SK-N-SH (cell line): ENCODE measurements at places on chromosomes 11 and 22. TPM values are rescaled to one million over a fixed set of nuclear protein-coding genes. Genes with fewer than 3 reads are reported as not detected.

Gene FBLN1
- 94.8 and 147 TPM in 2 replicates for polyA plus RNA-seq

Gene SCARF2
- polyA plus RNA-seq: 32.1 and 49.0 TPM in 2 replicates

Gene CAVIN3
- polyA plus RNA-seq: 21.5 and 23.5 TPM in 2 replicates

Gene TUBA8
- polyA plus RNA-seq: 1.7 and 2.1 TPM in 2 replicates

Gene TENM4
- 6.0 and 16.7 TPM in 2 replicates for polyA plus RNA-seq

Gene VPS26B
- 53.0 and 56.0 TPM in 2 replicates for polyA plus RNA-seq

Gene TBX10
- polyA plus RNA-seq: not detected in 2 replicates

Gene USH1C
- not detected in 2 replicates for polyA plus RNA-seq

Gene TRIM64C
- not detected in 2 replicates for polyA plus RNA-seq

Gene SLCO2B1
- polyA plus RNA-seq: 0.18 TPM in 1 of 2 replicates, not detected in the other

Gene FAM83F
- polyA plus RNA-seq: not detected in 2 replicates

Gene THY1
- polyA plus RNA-seq: 1,091 and 1,905 TPM in 2 replicates

Gene MOB2
- polyA plus RNA-seq: 45.8 and 52.1 TPM in 2 replicates

Gene IFITM10
- 0.21 and 0.31 TPM in 2 replicates for polyA plus RNA-seq

Gene PLAAT3
- polyA plus RNA-seq: 39.6 and 44.0 TPM in 2 replicates

Gene OR56B4
- polyA plus RNA-seq: not detected in 2 replicates

Gene ACCS
- 28.5 and 36.9 TPM in 2 replicates for polyA plus RNA-seq

Gene SYT8
- not detected in 2 replicates for polyA plus RNA-seq

Gene SYT13
- not detected in 2 replicates for polyA plus RNA-seq

Gene SORL1
- polyA plus RNA-seq: 6.1 and 7.1 TPM in 2 replicates

Gene CSRP3
- not detected in 2 replicates for polyA plus RNA-seq

Gene CPT1A
- polyA plus RNA-seq: 22.5 and 31.2 TPM in 2 replicates

Gene MPZL3
- polyA plus RNA-seq: 0.38 and 0.70 TPM in 2 replicates

Gene C11orf52
- polyA plus RNA-seq: not detected in 2 replicates

Gene B3GAT1
- 0.15 and 0.16 TPM in 2 replicates for polyA plus RNA-seq

Gene CXCR5
- 0.02 TPM in 1 of 2 replicates, not detected in the other for polyA plus RNA-seq

Gene FAM111B
- 0.94 and 1.0 TPM in 2 replicates for polyA plus RNA-seq

Gene APOA1
- 0.20 TPM in 1 of 2 replicates, not detected in the other for polyA plus RNA-seq

Gene TRIM48
- polyA plus RNA-seq: not detected in 2 replicates

Gene AIFM3
- 1.3 and 1.7 TPM in 2 replicates for polyA plus RNA-seq

Gene ANO9
- 0.06 and 0.12 TPM in 2 replicates for polyA plus RNA-seq

Gene ELMOD1
- not detected in 2 replicates for polyA plus RNA-seq

Gene HTR3B
- polyA plus RNA-seq: not detected in 2 replicates

Gene HIC2
- 1.1 and 1.2 TPM in 2 replicates for polyA plus RNA-seq

Gene MYOD1
- not detected in 2 replicates for polyA plus RNA-seq

Gene ENTHD1
- not detected in 2 replicates for polyA plus RNA-seq

Gene SCUBE2
- polyA plus RNA-seq: 0.70 and 0.76 TPM in 2 replicates

Gene TRIM49
- not detected in 2 replicates for polyA plus RNA-seq

Gene CDC45
- polyA plus RNA-seq: 23.6 and 26.4 TPM in 2 replicates

Gene ZBTB16
- not detected in 2 replicates for polyA plus RNA-seq

Gene CHADL
- polyA plus RNA-seq: 0.03 and 0.08 TPM in 2 replicates

Gene MPZL2
- 6.2 and 8.6 TPM in 2 replicates for polyA plus RNA-seq

Gene HMGXB4
- 16.5 and 21.7 TPM in 2 replicates for polyA plus RNA-seq

Gene PKDREJ
- 0.02 TPM in 1 of 2 replicates, not detected in the other for polyA plus RNA-seq

Gene FUT4
- 1.8 and 1.9 TPM in 2 replicates for polyA plus RNA-seq

Gene BCO2
- polyA plus RNA-seq: 0.87 and 1.2 TPM in 2 replicates

Gene NPAS4
- 0.03 and 0.08 TPM in 2 replicates for polyA plus RNA-seq
